ENCODE measurements at places on chromosomes 6 and 20. TPM values are rescaled to one million over a fixed set of nuclear protein-coding genes. Genes with fewer than 3 reads are reported as not detected.

BAG2 gene
- total RNA-seq: 72.7 TPM

CHRNA4 gene
- not detected for total RNA-seq

BPI gene
- not detected for total RNA-seq

GATA5 gene
- total RNA-seq: not detected

NAPB gene
- 13.3 TPM for total RNA-seq

BHLHE23 gene
- not detected for total RNA-seq

PSMB8 gene
- total RNA-seq: 58.8 TPM

CDSN gene
- total RNA-seq: not detected

ARFGEF3 gene
- 6.5 TPM for total RNA-seq

OTOR gene
- total RNA-seq: not detected

CDYL gene
- 79.3 TPM for total RNA-seq

PROKR2 gene
- not detected for total RNA-seq

CYP39A1 gene
- 8.4 TPM for total RNA-seq

GSTA2 gene
- not detected for total RNA-seq

ELMO2 gene
- 50.6 TPM for total RNA-seq

C20orf96 gene
- 1.2 TPM for total RNA-seq

CD109 gene
- total RNA-seq: 176 TPM

MEI4 gene
- under 0.01 TPM for total RNA-seq

CCDC28A gene
- total RNA-seq: 17.8 TPM

CYP24A1 gene
- 0.43 TPM for total RNA-seq

EPB41L1 gene
- total RNA-seq: 125 TPM

SYNDIG1 gene
- 1.2 TPM for total RNA-seq

MYLK4 gene
- 0.97 TPM for total RNA-seq

TDRD6 gene
- total RNA-seq: 1.1 TPM

C20orf141 gene
- total RNA-seq: not detected

PDE7B gene
- total RNA-seq: 25.7 TPM

CCDC167 gene
- 22.9 TPM for total RNA-seq

PRPH2 gene
- total RNA-seq: 2.5 TPM

PRDM13 gene
- not detected for total RNA-seq

CRISP3 gene
- not detected for total RNA-seq

GMPR gene
- total RNA-seq: 4.9 TPM

TULP1 gene
- total RNA-seq: not detected

CGA gene
- not detected for total RNA-seq

MYO6 gene
- total RNA-seq: 19.9 TPM

TFAP2D gene
- total RNA-seq: not detected

SLC17A2 gene
- total RNA-seq: not detected

TM9SF4 gene
- total RNA-seq: 46.8 TPM

HDAC2 gene
- total RNA-seq: 51.4 TPM

GCNT2 gene
- total RNA-seq: 2.6 TPM

TSPO2 gene
- not detected for total RNA-seq

WFDC5 gene
- not detected for total RNA-seq

BEND6 gene
- 33.3 TPM for total RNA-seq

ZNF335 gene
- total RNA-seq: 19.5 TPM

HLA-DQA1 gene
- total RNA-seq: not detected

HLA-G gene
- total RNA-seq: 0.13 TPM

All from articular chondrocyte of knee joint (primary cell).